CD4-positive, alpha-beta T cell treated with Interferon gamma for 1 hour (primary cell): ENCODE measurements at places on chromosomes 3 and 15.

GRCh38 chr3:46381625-46382024 is 10.9 kb downstream of the CCR5 start:
- no peak for DNase-seq

GRCh38 chr15:45641374-45641781 is 6.5 kb downstream of the SQOR start:
- peak; percentile 2 for DNase-seq

GRCh38 chr3:105368566-105369499 is 2.1 kb downstream of the ALCAM start:
- DNase-seq = peak; percentile 80

GRCh38 chr3:114333180-114333922 is 39.5 kb downstream of the TIGIT start:
- no peak for DNase-seq

DNA sequence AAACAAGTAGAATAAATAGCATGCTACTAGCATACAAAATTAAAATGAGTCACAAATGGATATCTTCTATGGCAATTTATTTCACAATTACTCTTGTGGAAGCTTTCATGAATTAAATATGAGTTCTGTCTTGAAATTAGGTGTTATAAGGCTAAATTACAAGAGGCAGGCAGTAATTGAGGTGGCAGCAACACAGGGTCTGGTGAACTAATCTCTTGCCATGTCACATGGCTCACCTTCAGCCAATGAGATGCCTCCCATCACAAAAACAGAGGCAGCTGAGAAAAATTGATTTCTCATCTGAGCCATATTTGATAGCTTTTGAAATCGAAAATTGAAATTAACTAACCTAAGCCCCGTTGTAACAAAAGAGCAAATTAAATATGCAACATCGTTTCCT is 268.8 kb downstream of the NR2F2 start:
- no peak for DNase-seq

GRCh38 chr15:59283717-59284391 is 77.2 kb downstream of the LDHAL6B start:
- DNase-seq = no peak

GRCh38 chr15:89409184-89410038 is 74.8 kb upstream of the POLG start:
- DNase-seq = no peak

DNA sequence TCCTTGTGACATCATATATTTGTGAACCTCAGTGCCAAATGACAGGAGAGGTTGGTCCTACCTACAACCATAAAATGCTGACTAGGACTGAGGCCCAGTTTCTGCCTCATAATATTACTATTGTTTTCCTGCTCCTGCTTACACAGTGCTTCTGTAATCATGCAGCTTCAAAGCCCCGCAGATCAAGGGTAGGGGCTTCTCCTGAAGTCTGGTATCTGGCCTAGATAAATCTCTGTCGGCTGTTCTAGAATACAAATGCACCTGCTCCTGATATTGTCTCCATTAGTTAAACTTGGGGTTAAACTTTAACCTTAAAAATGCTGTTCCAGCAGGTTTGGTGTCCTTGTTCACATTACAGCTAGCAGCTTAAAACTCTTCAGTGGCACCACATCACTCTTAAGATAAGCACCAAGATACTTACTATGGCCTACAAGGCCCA is 552.4 kb downstream of the TUSC7 start:
- no peak for DNase-seq

DNA sequence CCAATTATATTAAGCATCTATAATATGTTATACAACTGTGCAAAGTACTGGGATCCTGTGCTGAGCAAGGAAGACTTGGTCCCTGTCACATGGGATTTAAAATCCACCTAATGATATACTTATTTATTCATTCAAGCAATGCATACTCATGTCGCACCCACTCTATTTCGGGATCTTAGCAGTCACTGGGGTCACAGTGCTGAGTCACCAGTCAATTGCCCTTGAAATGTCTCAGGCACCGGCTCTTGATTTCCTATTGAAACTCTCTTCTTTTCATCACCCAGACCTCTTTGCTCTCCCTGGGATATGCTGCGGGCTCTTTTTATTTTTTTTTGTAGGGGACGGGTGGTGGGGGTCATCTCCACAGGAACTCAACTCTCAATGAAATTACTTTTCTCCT is 194.5 kb upstream of the GAP43 start:
- DNase-seq = no peak

GRCh38 chr15:45048794-45049631 is 26.0 kb downstream of the SORD start:
- peak; percentile 75 for DNase-seq

GRCh38 chr15:79475306-79475705 is 43.2 kb downstream of the MINAR1 start:
- DNase-seq = no peak

GRCh38 chr3:157354722-157355121 is 81.9 kb upstream of the PTX3 start:
- DNase-seq = no peak
